ENCODE measurements at places on chromosomes 5 and 9.

GRCh38 chr5:123156577-123157296 is 67.7 kb downstream of the PRDM6 start:
- no peak for DNase-seq

GRCh38 chr9:132978451-132979131 is at the start of gene GFI1B:
GFI1B (plus strand) TSS chr9:132978694; CDS start chr9:132986679, 7,985 bp downstream.
- DNase-seq: no peak

DNA sequence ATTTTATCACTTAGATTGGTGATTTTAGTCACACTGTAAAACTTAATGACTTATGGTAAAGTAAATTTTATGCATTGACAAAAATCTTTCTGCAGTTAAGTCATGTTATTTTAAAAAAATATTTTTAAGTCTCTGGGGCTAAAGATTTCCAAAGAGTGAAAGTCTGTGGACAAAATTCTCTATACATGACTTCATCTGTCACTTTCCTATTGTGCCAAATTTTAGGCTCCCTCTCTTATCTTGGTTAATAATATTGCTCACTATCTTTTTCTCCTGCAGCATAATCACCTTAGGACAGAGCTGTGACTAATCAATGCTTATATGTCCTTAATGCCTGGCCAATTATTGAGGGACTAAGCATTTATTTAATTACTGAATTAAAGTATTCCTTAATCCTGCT is 15.2 kb downstream of the LURAP1L start:
- no peak for DNase-seq

- no peak for DNase-seq
Observed at GRCh38 chr9:102035929-102036328, 297.5 kb upstream of the GRIN3A start.

DNA sequence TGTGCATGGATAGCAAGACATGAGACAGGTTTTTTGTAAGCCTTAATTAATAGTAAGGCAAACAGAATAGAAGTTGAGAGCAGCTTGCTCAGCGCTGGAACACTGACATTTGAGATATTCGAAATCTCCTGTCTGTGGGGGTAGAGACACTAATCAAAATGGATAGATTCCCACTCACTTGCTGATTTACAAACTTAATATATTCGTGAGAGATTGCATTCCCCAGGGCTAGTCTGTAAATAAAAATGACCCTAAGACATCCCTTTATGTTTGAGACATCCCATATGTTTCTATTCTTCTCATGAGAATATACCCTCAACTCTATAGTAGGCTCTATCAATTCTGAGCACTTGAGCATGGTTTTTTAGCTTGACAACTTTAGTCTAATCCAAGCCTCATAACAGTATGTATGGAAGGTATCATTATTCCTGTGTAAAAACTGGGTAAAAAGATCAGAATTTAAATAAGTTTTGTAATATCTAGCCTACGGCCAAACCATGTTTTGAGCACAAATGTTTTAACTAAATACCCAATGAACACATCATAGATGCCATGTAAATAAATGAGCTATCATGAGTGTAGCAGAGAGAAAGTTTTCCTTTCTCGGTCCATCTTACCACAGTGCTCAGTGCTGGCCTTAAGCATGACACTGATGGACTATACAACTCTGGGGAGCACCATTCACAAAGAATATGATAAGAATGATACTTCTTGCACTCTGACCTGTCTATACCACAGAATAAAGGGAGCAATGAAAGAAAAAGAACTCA is 609.2 kb downstream of the PSAT1 start:
- no peak for DNase-seq

DNA sequence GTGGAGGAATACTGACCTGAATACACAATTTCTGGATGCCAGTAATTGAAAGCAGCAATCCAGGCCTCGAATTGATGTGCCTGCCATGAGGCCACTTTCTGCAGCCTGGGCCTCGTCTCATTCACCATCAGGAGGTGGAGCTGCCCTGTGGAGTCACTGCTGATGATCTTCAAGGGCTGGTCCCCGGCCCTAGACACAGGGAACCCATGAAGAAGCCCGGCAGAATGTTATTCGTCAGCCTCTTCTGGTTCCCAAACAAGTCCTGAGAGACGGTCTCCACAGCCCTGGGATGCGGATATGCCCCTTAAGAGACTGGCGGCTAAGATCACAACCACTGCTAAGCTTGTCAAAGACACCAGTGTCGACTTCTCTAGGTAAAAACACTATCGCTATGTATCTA is 4.5 kb downstream of the DPH7 start:
- no peak for DNase-seq

- DNase-seq: no peak
Observed at GRCh38 chr5:25754895-25755294, 1110.1 kb upstream of the CDH10 start.

GRCh38 chr9:96856363-96857286 is 2.3 kb upstream of the ZNF782 start:
- DNase-seq: peak; percentile 26

GRCh38 chr5:131210151-131210510 is 39.4 kb downstream of the LYRM7 start:
- DNase-seq: no peak

DNA sequence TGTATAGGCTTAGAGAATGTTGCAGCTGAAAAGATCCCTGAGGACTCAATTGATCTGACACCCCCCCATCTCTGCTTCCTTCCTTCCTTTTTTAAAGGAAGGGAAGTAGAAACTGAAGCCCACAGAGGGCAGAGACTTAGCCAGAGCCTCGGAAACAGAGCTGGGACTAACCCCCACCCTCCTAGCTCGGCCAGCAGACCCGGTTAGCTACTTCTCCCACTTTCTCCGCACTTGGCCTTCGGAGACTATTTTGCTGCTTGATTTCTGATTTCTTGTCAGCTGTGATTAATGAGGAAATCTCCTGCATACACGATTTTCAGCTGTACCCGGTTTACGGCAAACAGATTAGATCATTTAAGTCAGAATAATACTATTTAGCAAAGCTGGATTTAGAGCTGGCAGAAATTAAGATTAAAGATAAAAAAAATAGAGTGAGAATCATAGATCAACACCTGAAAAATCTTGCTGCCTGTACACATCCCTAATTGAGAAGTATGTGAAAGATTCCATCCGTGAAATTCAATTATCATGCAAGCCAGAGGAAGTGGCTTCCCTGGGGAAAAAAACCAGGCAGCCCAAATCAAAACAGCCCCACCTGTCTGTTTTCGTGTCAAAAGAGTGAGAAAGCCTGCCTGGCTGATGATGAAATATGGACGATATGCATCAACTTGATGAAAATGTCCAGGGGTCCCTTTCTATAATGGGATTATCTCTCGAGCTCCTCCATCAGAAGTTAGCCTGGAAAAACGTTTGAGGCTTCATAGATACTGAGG is 159.5 kb upstream of the SHB start:
- DNase-seq: no peak

DNA sequence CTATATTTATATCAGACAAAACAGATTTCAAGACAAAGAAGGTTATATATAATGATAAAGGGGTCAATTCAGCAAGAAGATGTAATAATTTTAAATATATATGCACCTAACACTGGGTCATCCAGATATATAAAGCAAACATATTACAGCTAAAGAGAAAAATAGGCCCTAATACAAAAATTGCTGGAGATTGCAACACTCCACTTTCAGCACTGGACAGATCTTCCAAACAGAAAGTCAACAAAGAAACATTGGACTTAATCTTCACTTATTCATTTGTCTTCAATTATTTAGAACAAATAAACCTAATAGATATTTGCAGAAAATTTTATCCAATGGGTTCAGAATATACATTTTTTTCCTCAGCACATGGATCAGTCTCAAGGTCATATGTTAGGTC is 45.8 kb downstream of the MEIKIN start:
- no peak for DNase-seq

GRCh38 chr5:74320526-74320925 is 320.0 kb downstream of the ENC1 start:
- DNase-seq: no peak

- DNase-seq: no peak
Observed at GRCh38 chr5:142316681-142317080, 8.1 kb downstream of the SPRY4 start.

DNA sequence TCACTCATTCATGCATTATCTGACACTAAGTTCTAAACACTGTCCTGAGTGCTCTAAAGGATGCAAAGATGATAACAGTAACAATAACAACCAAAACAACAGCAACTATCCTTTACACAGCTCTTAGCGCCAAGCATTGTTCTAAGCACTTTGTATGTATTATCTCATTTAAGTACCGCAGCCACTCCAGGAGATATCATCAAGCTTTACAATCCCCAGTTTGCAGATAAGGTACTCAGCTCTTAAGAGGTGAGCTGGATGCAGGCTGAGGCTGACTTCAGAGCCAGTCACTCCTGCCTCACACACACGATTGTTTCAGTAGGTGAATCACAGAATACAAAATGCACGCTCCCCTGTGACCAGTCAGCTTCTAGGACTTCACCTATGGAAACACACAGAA is 141.8 kb downstream of the PAX5 start:
- no peak for DNase-seq

DNA sequence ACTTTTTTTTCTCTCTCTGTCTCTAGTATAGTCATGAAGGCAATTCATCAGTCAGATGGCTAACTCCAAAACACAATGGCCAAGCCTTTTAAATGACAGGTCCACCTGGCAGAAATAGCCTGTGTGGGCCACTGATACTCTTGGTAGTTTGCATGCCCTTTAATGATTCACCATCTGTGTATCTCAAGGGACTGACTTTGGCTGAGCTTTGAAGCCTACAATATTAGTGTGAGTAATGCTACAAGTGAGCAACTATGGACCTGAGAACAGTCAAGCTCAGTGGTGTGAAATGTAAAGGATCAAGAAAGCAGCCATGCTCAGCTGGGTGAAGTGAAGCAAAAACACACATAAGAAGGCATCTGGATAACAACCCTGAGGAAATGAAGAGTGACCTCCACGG is 506.9 kb downstream of the TLE1 start:
- DNase-seq: no peak

DNA sequence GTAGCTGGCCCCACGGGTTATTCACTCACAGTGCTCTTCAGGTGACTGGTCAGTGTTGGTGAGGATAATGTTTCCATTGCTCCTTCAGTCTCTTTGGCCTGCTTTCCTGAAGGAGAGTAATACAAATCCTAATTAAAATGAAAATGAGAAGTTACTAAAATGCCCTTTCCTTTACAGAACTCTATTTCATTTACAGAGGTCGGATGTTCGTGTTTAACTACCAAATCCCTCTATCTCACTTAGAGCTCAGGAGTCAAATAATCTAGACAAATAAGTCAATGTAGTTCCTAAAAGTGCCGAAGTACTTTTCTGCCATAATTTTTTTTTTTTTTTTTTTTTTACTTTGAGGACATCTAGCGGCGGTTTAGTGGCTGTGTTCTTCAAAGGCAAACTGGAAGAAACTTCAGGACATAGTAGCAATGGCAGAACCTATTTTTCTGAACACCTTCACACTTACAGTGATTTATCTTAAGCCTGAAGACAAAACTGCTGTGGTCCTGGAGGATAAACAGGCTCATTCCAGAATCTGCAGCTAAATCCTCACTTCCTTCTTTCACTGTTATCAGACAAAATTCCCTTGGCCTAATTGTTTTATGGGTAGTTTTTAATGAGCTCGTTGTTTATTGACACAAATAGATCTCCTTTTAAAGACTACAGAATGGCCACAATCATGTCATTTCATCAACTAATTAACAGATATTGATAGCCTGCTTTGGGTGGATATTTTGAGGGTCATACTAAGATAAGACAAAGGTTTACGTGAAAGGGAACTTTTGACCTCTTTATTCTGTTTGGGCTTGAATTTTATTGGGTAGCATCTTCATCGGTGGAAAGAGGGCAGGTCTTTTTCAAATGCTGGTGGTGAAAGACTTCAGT is 207.6 kb upstream of the DMRTA1 start:
- DNase-seq: no peak

GRCh38 chr9:89845862-89846261 is 241.1 kb downstream of the GADD45G start:
- no peak for DNase-seq

DNA sequence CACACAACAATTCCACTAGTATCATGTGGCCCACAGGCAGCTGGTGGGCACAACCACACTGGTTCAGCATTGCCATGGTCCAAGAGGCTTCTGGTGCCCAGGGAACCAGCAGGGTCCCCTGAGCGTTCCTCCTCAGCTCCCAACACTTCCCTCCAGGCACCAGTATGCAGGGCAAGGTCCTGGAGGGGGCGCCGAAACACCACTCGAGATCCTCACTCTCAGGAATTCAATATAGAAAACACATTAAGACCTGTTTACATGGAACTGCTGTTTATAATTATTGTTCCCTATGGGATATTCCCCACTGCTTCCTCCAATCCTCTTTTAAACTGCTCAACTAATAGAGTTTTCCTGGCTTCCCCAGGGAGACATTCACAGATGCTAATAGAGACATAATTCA is 91.9 kb upstream of the GABRP start:
- DNase-seq: no peak

DNA sequence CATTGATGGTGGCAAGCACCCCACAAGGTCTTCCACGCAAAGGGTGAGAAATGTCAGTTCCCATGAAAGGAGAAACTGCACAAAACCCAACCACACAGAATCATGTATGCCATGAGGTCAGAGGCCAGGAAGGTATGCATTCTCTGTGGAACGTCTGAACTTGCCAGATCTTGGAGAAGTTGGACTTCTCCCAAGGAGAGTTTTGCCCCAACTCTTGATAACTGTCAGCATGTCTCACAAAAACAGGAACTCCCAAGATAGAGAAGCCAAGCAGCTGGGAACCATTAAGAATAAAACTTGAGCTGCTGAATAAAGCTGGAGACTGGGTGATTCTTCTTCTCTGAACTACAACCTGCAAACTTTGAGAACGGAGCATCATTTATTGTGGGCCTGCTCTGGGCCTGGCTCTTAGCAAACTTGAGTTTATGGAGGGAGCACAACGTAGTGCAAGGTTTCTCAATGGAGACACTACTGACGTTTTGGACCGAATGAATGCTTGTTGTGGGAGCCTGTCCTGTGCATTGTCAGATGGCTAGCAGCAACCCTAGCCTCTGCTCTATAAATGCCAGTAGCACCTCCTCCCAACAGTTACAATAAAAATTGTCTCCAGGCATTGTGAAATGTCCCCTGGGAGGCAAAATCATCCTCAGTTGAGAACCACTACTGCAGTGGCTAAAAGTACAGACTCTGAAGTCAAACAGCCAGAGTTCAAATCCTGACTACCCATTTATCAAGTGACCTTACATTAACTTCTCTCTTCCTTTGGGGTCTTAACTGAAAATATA is 193.5 kb downstream of the ACTL7B start:
- no peak for DNase-seq

- DNase-seq: no peak
Observed at GRCh38 chr9:36976371-36977030, 57.6 kb downstream of the PAX5 start.
